Kidney glomerular epithelial cell (primary cell): ENCODE measurements at places on chromosomes 11 and 22.

DNA sequence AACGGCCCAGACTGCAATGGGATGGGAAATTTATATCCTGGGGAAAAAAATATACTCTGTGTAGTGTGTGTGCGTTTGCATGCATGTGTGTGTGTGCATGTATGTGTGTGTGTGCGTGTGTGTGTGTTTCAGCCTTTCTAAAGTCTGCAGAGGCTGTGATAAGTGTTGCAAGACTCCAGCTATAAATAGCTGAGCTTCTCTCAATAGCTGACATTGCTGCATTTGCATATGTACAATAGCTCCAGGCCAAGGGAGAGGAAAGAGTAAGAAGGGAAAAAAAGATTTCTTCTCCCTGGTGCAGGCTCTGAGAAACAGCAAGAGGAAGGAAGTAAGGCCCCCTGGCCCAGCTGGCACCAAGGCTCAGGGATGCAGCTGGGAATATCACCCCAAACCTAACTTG is 483.0 kb downstream of the MN1 start:
- peak; percentile 36 for DNase-seq

DNA sequence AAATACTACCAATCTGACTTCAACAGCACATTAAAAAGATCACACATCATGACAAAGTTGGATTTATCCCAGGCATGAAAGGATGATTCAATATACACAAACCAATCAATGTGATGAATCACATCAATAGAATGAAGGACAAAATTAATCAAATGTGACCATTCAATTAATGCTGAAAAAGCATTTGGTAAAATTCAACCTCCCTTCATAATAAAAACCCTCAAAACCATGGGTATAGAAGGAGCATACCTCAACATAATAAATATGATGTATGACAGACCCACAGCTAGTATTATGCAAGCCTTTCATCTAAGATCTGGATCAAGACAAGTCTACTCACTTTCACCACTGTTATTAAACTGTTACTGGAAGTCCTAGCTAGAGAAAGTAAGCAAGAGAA is 921.7 kb upstream of the RAG2 start:
- DNase-seq = no peak

GRCh38 chr11:60981515-60981914 is 10.0 kb downstream of the CD6 start:
- no peak for DNase-seq

DNA sequence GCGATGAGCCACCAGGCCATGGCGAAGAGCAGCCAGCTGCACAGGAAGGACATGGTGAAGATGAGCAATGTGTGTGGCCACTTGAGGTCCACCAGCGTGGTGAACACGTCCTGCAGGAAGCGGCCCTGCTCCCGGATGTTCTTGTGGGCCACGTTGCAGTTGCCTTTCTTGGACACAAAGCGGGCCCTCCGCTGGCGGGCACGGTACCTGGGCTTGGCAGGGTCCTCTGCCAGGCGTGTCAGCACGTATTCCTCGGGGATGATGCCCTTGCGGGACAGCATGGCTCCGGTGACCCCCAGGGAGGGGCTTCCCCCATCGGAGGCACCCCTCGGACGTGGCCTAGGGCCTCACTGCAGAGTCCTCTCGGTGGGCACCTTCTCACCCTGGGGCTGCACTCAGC is 648 bp downstream of the KCNJ11 start:
- no peak for DNase-seq

- no peak for DNase-seq
Measured at GRCh38 chr22:23107487-23108248, 34.1 kb downstream of the RSPH14 start.

DNA sequence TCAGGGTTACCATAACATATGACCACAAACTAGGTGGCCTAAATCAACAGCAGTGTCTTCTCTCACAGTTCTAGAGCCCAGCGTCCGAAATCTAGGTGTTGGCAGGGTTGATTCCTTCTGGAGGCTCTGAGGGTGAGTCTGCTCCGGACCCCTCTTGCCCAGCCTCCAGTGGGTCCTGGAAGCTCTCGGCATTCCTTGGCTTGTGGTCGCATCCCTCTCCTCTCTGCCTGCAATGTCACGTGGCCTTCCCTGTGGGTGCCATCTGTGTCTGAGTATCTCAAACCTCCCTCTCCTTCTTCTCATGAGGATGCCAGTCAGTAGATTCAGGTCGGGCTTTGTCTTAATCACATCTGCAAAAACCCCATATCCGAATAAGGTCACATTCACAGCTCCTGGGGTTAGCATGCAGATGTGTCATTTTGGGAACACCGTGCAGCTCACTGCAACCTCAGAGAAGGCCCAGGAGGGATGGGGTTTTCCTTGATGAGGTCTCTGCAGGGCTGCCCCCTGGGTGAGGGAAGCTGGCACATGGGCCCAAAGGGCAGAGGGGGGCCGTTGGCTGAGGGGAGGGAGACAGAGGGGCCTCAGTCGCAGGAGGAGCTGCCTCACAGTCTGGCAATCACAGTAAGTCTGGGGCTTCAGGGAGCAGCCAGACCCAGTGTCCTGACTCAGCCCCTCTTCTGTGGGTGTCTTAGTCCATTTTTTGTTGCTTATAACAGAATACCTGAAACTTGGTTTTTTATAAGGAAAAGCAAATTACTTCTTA is 41.2 kb downstream of the PARVG start:
- no peak for DNase-seq

DNA sequence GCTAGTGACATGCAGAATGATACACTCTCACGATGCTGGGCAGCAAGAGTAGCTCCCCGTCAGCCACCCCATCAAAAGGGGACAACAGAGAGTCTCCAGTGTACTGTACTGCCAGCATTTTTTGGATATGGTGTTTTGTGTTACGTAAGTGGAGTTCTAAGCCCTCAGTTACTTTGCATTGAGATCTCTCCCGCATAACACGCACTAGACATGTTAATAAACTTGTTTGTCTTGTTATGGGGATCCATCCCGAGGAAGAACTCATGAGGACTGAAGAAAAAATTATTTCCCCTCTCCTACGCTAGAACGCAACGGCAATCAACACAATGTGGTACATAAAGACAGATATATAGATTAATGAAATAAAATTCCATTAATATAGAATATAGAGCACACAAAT is 24.2 kb downstream of the NCAPD3 start:
- no peak for DNase-seq

GRCh38 chr22:39559456-39560105 is 11.0 kb upstream of the CACNA1I start:
- DNase-seq = no peak

DNA sequence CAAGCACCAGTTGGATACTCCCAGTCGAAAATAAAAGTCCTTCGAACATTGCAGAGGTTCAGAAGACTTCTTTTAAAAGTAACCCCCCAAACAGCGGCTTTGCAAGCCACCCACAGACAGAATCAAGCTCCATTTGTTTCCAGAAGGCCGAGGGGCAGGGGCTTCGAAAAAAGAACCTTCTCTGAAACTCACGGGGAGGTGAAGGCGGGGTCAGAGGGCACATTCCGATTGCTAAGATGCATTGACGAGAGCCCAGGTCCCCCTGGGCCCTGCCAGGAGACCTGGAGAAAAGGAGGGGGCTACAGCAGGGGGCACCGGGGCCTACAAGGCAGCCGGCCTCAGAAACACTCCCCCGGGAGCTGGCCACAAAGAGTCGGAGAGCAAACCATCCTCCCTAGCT is 306.8 kb downstream of the MN1 start:
- DNase-seq = no peak

DNA sequence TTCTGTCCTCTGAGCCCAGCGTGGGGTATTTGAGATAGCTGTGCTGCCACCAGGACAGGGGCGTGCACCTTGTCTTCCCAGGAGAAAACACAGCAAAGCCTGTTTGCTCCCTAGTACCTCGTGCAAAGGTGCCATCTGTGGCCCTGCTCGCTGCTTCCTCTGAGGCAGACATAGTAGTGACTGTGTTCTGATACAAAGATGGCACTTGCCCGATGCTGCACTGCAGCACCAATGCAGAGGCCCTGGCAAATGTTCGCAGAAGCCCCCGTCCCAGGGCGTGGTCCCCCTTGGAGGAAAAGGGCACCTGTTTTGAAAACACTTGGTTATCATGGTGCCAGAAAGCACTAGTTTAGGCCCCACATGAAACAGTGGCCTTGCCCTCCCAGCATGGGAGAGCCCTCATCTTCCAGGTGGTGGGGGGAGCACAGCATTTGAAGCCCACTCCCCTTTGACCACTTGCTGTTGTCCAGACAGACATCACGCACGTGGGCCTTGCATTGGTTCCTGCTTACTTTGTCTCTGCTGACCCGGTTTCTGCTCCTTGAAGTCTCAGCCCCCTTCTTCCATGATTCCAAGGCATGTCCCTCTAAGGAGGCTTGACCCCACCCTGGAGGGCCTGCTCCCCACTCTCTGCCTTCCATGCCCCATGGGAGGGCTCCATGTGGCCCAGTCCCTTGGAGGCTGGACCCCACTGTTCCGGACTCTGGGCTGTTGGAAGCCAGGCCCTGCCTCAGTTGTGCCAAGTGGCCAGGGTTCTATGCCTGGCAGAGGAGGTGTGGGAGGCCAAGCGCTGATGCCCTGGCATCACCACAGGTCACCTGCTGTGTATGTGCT is 109.4 kb downstream of the KCNQ1OT1 start:
- no peak for DNase-seq

DNA sequence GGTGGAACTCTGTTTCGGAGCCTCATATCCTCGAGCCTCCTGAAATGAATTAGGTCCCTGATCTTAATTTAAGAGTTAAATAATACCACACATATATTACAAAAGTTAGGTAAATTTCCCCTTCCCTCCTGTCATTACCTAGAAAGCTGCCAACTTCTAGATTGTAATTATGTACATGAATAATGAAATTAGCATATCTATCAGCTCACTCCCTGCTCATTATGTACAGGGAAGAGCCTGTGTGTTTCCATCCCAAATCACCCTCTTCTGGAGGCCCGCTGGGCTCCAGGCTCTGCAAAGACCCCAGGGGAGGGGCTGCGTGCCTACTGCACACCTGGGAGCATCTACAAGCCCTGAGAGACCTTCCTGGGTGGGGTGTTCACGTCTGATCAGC is 384.1 kb downstream of the MN1 start:
- no peak for DNase-seq

- DNase-seq = no peak
Measured at GRCh38 chr11:24833573-24833972, 336.7 kb downstream of the LUZP2 start.

GRCh38 chr22:31800065-31800464 is 46.2 kb downstream of the DEPDC5 start:
- no peak for DNase-seq

DNA sequence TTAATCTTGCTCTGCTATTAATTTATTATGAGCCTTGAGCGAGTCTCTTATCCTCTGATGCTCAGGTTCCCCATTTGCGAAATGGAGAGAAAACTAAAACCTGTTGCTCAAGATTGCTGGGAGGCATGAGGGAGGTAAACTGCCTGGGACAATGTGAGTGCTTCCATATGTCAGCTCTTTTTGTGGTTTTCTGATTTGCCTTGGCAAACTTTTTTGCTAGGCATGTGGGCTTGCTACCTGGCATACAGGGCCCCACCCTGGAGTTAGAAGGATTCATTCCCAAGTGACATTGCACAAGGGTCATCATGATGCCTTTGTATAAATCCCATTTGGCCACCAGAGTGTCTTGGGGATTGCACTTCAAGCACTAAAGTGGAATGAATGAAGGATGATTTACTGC is 22.4 kb downstream of the TSPAN18 start:
- no peak for DNase-seq

DNA sequence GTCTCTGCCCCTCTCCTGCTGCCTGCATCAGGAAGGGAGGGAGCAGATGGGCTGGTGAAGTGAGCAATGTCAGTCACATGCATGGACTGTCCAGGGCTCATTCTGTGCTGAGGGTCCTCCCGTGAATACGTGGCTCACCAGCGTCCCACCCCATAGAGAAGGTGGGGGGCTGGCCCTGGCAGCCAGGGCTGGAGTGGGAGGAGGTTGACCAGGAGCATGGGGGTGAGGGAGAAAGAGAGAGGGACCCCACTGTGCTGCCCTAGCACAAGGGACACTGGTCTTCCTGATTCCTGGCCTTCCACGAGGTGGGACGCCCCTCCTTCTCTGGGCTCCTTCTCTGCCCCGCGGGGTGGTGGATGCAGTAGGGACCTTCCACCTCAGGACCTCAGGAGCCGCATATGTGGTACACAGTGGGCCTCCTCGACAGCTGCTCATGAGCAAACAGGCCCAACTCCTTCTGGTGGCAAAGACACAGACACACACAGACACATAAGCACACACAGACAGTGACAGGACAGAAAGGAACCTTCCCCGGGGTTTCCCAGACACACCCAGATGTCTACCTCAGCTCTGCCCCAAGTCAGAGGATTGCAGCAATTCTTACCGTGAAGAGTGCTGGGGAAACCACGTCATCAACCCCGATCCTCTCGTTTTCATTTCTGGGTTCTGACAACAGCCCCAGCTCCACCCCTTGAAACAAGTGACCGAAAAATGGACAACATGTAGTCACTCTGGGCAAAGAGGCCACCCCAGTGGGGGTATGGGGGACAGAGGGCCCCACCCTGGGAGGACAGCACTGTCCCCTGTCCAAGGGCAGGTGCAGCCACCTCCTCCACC is 3.6 kb upstream of the APOBEC3A start:
- no peak for DNase-seq

DNA sequence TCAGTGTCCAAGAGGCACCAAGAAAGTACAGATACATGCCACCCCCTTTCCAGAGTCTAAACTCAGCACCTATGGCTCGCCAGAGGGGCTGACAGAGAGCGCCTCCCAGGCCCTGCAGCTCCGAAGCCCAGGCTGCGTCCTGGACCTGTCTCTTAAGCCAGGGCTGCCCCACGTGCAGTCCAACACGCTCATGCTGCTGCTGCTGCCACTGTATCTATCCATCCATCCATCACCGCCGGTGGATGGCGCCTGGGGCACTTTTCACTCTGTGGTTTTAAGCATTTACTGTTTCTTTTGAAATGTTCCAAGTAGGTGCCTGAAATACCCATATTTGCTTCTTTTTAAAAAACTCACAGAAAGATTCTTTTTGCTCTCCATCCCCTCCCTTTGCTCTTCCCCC is 41.8 kb downstream of the MACROD1 start:
- no peak for DNase-seq

GRCh38 chr11:13386567-13386966 is 76.5 kb downstream of the BTBD10 start:
- no peak for DNase-seq

GRCh38 chr22:30609260-30610185 is 2.5 kb downstream of the TCN2 start:
- peak; percentile 65 for DNase-seq
